Activated T-cell treated with anti-CD3 and anti-CD28 coated beads, Interleukin-2, amount 50 U/mL, for 48 hours (primary cell): ENCODE measurements at places on chromosomes 7 and 10.

- DNase-seq: no peak
These were observed 43.7 kb upstream of the WASL start for GRCh38 chr7:123792547-123792946.

GRCh38 chr7:27032839-27033238 is 63.0 kb downstream of the HOXA1 start:
- no peak for DNase-seq

GRCh38 chr7:73932364-73932763 is 71.4 kb downstream of the TMEM270 start:
- no peak for DNase-seq

- DNase-seq: no peak
These were observed 115.5 kb downstream of the SMURF1 start for GRCh38 chr7:99028261-99028973.

DNA sequence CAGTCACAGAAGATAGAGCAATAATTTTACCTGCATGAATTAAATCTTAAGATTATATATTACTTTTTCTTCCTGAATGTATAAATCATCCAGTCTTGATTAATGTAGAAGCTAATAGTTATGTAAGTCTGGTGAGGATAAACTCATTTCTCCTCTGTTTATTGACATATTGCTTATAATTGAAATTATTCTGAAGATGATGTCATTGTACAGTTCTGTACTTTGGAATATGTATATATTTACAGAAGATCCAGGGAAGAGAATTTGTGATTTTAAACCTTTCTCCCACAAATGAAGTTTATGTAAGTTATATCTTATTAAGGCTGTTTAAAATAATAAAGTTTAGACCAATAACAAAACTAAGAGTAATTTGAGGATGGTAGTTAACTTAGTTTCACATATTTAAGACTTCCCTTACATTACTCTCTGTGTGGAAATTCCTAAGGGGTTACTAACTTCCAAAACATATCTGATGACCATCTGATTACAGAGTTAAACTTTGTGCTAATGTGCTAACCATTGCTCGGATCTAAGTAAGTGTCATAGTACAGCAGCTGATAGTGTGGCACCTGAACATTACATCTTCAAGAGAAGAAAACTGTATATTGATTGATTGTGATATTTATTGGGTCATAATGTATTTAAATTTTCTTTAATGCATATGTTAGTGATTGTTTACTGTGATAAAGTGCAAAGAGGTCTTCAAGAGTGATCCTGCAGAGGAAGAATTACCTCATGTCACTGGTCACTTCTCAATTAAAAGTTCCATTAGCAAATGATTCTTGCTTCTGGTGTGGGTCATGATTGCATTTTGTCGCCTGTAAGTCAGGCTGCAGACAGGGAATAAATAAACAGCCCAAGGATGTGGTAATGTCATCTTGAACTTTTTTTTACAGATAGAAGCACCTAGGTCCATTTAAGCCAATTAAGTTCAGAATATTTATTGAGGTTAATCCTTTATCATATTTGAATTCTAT is 96.9 kb downstream of the UBE3C start:
- no peak for DNase-seq

GRCh38 chr7:112556633-112557032 is 75.8 kb downstream of the LSMEM1 start:
- DNase-seq: peak; percentile 26

- no peak for DNase-seq
These were observed 41.8 kb upstream of the TMEM213 start for GRCh38 chr7:138755842-138756590.

GRCh38 chr7:158957921-158958491 is 101.6 kb downstream of the DYNC2I1 start:
- DNase-seq: peak; percentile 37

- DNase-seq: no peak
These were observed 7.2 kb downstream of the MINDY4 start for GRCh38 chr7:30778255-30779025.

DNA sequence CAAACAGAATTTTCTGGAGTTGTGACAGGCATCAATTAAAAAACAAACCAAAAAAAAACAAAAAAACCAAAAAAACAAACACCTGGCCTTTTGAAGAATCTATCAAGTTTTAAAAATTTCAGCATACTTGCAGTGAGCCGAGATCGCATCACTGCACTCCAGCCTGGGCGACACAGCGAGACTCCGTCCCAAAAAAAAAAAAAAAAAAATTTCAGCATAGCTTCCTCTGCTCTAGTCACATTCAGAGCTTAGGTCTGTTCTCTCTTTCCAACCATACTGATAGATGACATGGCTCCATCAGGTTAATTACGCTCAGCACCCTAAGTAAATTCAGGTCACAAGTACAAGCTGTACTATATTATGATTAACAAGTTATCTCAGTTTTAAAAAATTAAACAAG is 3.1 kb downstream of the KBTBD2 start:
- no peak for DNase-seq

DNA sequence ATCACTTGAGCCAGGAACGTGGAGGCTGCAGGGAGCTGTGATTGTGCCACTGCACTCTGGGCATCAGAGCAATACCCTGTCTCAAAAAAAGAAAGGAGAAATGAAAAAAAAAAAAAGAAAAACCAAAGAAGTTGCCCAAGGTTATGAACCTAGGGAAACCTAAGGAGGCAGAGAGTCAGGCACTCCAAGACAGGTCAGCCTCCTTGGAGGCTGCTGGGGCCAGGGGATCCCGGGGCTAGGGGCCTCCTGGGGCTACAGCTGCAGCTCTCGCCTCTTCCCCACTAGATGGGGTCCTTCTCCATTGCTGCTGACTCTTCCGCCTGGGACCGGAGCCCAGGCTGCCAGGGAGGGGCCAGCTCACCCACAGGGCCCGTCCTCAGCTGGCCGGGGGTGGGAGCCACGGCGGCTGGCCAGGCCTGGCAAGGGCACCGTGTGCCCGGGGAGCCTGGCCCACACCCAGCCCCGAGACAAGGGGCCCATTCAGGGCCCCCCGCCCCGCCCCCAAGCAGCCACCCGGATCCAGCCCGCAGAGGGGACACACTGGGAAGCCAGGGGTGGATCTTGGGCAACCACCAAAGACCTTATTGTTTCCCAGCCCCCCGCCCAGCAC is 1.7 kb upstream of the SPACDR start:
- DNase-seq: no peak

DNA sequence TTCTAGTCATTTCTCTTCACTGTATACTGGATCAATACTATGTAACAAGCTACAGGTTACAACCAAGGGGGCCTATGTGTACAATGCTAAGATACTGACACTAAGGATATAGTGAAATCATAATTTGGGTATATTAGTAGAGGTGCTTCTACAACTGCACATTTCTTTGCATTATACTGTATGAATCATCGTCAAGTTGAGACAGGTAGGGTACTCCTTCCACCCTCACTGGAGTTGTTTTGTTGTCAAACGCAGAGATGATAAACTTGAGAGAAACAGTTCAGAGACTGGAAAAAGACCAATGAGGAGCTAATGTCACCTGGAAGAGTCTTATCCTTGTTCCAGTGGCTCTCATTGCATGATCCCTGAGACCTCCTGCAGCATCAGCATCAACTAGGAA is 208.2 kb upstream of the PRPS1L1 start:
- no peak for DNase-seq

- DNase-seq: no peak
These were observed 43.7 kb upstream of the DGKI start for GRCh38 chr7:137890449-137890921.

GRCh38 chr7:14637968-14638367 is 264.6 kb downstream of the DGKB start:
- DNase-seq: no peak

GRCh38 chr7:127751062-127751461 is 99.1 kb downstream of the SND1 start:
- DNase-seq: no peak

DNA sequence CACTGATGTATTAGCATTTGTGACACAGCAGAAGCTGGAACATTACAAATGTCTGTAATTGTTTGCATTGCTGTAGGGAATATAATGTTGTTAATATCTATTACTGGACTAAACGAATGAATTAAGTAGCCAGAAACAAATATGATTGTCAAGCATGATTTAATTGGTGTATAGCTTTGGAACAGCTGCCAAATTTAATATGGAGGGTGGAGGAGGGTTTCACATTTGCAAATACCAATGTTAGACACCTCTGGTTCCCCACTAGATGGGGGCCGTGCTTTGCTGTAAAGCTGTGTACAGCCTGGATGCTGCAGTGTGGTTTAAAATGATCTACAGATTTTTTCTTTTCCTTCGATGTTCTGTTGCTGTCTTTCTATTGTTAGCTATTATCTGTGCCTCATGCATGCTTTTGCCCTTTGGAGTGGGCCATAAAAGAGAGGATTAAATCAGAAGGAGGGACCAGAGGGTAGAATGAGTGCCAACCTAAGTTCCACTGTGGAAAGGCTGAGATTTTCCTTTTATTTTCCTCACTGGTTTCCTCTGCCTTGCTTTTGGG is 23.1 kb downstream of the DNAJB9 start:
- no peak for DNase-seq

DNA sequence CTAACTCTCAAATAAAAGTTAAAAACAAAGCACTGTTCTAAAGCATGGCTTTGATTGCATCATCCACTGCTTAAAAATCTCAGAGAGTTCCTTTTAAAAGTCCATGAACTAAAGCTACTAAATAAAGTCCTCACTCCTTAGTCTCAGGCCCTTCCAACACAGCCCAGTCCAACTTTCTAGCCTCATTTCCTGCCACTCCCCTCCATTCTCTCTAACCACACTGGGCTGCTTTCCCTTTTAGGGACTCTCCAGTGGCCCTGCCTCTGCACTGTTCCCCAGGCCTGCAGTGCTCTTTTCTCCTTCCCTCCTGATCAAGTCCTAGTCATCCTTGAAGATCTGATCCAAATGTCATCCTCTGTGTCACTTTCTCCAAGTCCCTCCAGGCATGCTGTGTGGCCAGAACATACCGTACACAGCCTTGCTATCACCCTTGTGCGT is 56.9 kb upstream of the PPP1R3C start:
- no peak for DNase-seq

- no peak for DNase-seq
These were observed 250.8 kb downstream of the COBL start for GRCh38 chr7:51065766-51066165.

- DNase-seq: no peak
These were observed 21.8 kb upstream of the YWHAG start for GRCh38 chr7:76380623-76380966.

DNA sequence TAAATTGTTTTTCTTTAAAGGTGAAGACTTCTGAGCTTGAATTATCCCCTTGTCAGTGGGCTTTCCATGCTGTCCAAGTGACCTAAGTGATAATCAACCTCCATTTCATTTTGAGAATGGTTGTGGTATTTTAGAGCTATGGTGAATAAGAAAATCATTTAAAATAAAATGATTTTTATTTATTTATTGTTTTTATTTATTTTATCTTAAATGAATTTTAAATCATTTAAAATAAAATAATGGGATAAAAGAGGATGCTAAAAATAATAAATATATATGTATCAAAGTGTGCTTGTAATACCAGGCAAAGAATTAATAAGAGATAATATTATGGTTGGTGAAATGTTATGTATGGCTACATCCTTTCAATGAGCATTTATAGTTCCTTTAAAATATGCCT is 24.5 kb downstream of the CAV1 start:
- DNase-seq: no peak

DNA sequence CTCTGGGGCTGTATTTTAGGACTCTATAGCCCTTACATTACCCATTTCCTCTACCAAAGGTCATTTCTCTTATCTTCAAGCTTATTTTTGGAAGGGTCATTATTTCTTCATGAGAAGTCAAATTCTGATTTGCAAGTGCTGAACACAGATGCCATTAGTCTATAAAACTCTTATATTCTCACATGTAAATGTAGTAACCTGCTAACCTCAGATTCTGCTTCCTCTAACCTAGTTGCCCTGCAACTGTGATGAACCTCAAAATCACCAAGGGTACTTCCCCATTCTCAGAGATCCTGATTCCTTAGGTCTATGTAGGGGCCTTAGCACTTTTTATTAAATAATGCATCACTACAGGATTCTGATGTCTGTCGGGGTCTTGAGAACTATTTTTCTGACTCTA is 6.3 kb downstream of the FAS start:
- DNase-seq: no peak

GRCh38 chr7:41931263-41931646 is 228.4 kb upstream of the INHBA start:
- no peak for DNase-seq

GRCh38 chr7:100472854-100473499 is 6.0 kb downstream of the TSC22D4 start:
- no peak for DNase-seq

DNA sequence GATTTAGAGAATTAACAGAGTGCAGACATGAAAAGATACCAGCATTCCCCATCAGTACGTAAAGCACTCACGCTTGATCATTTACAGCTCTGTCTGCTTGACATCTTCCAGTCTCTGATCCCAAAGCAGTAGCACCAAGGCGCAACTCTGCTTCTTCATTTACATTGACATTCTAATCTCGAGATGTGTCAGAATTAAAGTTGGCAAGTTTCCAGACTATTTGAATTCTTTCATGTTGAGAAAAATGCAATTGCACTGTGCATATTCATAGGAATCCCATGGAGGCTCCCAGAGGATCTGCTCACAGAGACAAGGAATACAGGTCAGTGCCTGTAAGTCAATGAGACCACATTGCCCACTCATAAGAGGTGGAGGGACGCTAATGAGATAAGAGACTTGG is 183.9 kb downstream of the LRRN3 start:
- no peak for DNase-seq

GRCh38 chr10:44311563-44312051 is 73.3 kb downstream of the CXCL12 start:
- no peak for DNase-seq

- no peak for DNase-seq
These were observed 153.7 kb downstream of the KLF6 start for GRCh38 chr10:3631291-3631690.

DNA sequence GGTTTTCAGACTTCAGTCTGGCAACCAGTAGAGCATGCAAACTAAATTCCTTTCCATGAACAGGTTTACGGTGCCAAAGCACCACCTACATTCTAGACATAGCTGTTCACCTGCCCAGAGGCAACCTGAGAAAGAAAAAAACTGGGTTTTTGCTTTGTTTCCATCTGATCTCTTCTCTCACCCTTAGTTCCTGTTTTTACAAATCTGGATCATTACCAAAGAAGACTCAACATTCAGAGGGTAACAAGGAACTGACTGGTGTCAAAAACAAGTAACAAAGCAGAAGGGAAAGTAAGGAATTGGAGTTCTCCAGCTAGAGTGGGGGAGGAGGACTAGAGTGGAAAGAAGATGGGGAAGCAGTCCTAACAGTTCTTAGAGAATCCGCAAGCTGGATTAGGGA is 36.4 kb downstream of the CPVL start:
- no peak for DNase-seq

GRCh38 chr10:119315128-119316001 is 108.0 kb downstream of the GRK5 start:
- peak; percentile 86 for DNase-seq
